ENCODE measurements at places on chromosomes 7 and 10.
A peak's percentile ranks its signal among the peaks of the same experiment; 100 is the strongest.

DNA sequence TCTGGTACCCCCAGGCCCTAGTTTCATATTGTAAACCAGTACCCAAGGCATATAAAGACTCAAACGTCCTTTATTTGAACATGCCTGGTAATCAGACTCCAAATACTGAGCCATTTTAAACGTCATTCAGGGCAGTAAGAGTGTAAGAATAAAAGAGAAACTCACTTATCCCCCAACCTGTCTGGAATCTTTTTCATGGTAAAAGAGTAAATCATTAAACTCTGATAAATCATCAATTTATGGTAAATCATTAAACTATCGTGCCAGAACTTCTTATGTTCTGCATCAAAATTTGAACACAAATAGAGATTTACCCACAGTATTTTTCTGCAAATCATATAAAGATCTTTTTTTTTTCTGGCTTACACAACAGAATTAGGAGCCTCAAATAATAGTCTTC, 734.3 kb upstream of the POT1 start:
- DNase-seq = no peak

DNA sequence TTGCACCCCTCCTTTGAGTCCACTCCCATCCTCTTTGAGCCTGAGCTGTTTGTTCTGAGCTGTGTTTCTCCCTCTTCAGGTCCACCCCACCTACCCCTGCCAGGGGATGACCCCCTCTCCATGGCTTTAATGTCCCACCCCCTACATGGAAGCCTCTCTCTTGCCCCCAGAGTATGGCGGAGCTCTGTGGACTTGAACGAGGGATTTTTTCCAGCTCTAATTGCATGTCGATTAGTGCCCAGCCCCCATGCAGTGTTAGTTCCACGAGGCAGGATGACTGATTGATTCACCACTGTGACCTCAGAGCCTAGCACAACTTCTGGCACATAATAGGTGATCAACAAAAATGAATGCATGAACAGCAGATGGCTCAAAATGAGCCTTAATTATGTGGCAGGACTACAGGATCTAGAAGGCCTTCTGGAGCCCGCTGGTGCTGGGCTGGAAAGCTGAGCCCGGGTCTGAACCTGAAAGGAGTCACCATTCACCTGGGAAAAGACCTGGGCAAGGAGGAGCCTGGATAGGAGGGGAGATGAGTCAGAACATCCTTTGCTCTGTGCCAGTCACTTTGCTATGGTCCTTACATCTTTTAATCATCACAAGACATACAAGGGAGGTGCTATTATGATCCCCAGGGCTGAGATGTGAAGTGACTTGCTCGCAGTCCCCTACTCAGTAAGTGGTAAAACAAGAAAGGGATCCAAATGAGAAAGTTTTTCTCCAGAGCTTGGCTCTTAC, 17.1 kb upstream of the SLC18A2 start:
- no peak for DNase-seq

DNA sequence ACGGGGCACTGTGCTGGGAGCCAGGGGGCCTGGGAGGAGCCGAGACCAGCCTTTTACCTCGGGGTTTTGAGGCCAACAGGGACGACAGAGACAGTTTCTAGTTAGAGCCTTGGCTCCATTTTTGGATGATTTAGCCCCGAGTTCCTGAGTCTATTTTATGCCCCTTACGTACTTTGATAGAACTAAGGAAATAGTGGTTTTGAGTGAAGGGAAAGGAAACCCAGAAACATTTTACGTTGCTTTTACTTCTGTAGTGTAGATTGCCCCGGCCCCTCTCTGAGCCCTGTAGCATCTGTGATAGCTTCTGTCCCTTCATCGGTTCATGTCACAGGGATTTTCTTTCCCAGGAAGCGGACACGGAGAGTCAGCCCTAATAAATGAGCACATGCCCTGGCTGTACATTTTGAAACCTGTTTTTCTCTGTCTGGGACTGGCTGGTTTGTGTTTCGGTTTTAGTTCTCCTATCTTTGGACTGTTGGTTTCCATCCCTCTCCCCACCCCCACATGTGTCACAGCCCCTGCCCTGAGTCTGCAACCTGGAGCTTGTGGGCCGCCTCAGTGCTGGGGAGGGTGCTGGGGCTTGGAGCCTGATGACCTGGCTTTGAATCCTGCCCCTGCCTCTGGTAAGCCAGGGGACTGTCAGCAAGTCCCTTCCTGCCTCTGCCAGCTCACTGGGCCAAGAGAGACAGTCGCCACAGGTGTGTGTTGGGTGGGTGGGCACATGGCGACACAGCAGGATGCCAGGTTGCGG, 6.9 kb upstream of the ORAI2 start:
- DNase-seq = no peak

DNA sequence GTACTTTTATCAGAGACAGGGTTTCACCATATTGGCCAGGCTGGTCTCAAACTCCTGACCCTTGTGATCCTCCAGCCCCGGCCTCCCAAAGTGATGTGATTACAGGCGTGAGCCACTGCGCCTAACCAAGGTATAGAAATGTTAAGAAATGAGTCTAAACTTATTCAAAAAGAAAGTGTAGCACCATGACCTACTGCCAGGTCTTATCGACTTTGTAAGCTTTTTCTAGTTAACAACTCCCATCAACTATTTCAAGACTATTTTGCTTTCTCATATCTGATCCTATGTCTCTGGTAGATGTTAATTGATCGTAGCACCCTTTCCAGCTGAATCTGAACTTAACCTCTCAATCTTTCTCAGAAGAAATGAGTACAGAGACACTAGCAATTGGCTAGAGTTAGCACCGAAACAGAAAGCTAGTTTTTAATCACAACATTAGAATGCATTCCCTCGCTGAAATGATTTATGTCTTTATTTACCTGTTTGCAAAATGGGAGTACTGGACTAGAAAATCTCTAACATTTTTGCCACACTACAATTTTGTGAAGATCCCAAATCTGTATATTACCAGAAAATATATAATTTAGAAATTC, 114.0 kb upstream of the HGF start:
- DNase-seq = no peak

DNA sequence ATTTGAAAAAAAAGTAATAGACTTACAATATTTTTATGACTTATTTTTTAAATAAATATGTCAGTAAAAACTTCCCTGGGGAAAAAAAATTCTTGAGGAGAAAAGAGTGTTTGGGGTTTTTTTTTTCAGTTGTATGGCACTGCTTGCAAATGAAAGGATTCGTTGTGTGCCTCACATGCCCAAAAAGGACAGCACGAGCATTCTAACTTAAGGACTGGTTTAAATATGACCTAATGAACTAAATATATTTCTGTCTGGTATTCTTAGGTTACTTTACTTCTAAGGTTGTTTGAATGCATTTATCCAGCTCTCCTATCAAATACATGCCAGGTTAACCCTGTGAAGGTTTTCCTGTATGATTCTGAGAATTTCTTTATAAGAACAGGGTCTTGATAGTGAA, 988 bp upstream of the CD36 start:
- no peak for DNase-seq

DNA sequence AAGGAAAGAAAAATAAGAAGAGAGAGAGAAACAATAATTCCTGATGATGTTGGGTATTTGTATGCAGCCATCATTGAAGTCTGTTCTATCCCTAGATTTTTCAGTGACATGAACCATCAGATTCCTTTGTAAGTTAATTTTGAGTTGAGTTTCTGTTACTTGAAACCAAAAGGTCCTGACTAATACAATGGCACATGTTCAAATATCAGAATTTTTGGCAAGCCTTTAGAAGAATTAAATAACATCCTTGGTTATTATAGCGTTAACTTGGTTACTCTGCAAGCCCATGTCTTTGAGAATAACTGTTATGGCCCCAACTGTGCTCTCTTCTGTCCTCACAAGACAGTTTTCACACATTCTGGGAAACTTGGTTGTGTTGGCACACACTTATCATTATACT, 66.5 kb downstream of the SYPL1 start:
- DNase-seq = no peak

- DNase-seq = no peak
Measured at GRCh38 chr10:116772909-116773705, 30.7 kb upstream of the HSPA12A start.

GRCh38 chr10:77865580-77866324, 60.8 kb downstream of the DLG5 start:
- no peak for DNase-seq

DNA sequence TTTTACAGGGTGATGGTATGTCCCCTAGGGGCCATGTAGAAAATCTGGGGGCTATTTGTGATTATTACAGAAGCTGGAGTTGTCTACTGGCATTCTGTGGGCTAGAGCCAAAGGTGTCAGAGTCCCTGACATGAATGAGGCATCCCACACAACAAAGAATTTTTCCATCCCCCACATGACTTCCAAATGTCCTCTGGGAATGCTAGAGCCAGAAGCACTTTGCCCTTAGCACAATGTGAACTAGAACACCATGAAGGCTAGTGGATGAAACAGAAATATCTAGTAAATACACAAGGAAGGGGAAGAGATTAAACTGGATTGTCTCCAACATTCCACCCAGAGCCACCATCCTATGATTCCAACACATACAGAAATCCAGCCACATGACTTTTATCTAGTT, 46.9 kb downstream of the FAM13C start:
- DNase-seq = no peak

GRCh38 chr10:125235093-125236069, 75.0 kb upstream of the CTBP2 start:
- no peak for DNase-seq

DNA sequence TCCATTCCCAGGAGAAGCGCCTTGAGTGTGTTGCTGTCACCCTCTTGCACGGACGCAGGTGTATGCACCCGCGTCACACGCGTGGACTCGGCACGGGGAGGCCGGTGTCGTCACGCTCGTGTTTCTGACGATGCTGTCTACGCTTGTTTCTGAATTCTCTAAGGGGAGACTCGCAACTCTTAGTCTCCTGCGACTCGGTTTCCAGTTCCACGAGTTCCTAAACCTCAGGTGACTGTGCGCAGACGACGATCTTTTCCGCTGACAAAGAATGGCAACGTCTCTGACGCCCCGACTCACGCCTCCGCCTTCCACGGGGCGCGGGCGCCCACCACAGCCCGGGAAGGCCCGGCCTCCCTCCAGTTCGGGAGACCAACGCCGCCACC, 579 bp downstream of the IDI1 start:
- DNase-seq = peak; percentile 53

Measured in head of caudate nucleus (tissue), 42 donors.